ENCODE measurements at places on chromosomes 6 and 20.

DNA sequence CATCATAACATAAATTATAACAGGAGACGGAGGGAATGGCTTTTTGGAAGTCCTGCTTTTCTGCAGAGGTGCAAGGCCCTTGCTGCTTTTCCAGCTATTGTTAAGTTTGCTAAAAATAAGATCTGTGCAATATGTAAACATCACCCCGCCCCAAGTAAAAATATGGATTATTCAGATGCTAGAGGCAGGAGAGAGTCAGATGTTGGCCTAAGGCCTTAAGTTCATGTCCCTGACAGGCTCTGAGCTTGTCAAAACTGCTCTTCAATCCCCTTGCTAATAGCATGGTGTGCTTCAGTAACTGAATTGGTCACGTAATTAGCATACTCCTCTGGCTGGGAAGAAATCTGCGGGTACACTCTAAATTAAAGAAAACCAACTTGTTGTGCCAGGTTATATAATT lies 147.5 kb downstream of the BMP2 start:
- no peak for DNase-seq

DNA sequence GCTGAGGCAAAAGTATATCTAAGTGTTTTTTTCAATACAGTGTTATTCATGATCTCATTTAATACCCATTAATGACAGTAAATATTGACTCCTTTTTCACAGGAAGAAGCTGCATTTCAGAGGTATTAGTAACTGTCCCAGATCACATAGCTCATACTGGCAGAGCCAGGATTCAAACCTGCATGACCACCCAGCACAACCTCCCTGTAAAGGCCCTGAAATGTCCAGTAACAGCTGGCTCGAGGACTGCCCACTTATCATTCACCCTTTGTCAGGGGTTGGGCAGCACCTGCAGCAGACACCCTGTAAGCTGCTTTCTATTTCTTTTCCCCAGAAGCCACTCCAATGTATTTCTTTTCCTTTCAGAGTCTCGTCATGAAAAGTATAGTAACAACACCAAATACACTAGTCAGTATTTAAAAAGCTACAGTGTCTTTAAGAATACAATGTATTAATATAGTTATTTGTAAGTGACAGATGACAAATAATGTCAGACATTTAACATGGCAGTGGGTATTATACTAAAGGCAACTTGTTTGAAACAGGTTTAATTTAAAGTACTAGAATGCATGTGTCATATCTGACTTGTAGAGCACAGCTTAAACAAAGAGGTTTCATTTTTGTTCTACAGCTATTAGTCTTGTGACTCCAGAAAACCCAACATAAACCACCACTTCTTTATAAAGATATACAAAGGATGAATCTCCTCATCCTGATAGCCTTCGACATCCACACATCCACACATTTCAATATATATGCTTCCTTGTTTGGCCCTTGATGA lies 841.6 kb upstream of the GJE1 start:
- DNase-seq = no peak

DNA sequence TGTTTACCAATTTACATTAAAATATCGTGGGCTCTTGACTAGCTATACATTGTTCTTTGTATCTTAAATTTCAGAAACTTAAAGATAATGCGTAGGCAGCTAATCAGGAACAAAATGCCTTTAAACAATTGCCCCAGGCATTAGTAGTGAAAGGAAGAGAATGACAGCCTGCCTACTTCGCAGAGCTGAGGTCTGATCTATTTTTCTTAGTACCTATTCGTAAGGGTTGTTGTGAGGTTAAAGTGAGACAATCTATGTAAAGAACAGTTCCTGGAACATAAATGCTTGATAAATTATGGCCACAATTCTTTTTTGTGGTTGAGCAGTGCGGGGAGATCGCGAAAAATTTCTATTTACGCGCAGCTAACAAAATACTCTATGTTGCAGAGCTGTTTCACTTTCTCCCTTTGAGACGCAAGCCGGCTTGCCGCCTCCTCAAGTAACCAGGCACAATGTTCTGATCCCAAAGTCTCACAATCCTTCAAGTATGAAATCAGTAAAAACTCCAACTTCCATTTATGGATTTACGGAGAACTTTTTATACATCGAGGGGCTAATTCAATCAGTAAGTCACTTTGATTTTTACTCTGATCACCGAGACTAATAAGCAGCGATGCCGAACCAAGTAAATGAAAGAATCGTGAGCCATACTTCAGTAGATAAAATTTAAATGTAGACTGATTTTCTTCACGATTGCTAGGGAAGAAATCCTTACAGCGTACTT lies 878 bp upstream of the PNRC1 start:
- no peak for DNase-seq

DNA sequence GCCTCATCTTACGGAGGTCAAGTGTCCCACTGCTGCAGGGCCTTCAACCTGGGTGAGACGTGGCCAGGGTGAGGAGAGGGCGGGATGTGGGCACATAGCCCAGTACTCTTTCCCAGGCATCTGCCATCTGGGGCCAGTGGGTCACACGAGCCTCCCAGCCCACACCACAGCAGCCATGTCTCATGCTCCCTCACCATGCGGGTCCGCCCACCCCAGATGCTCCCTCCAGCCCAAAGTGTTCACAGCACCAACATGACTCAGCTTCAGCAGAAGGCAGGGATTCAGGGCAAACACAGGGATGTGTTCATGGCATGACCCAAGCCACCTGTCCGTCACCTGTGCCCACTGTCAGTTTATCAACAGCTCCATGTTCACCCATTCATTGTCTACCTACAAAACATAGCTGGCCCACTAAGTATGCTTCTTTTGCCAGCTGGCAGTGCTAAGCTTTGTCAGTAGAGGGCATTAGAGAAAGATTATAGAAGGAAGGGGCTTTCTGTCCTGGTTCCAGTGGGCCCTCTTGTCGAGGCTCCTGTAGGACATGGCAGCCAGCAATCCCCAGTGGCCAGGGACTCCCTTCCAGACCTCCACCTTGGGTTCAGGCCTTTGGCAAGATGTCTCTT lies 109.2 kb downstream of the FOXF2 start:
- DNase-seq = no peak

DNA sequence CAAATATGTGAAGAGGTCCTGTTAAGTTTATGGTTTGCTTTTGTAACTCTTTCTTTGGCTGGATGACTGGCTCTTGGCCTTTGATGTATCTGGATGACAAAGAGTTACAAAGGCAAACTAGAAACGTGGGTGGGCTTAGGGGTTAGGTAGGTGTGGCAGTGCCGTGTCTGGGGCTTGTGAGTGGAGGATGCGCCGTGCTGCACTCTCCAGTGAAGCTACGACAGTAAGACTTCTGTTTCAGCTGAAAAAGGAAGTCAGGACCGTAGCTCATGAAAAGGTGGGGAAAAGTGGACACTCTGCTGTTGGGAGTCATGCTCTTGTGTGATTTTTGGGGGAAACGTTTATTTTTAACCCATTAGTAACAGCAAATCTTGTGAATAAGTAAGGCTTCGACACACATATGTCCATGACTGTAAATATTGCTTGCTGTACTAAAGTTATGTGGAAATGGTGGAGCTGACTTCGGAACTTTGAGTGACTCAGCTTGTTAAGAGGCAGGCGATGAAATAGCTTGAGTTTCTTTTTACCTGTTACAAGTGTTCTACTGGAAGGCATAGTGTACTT lies 45.6 kb downstream of the DUSP22 start:
- no peak for DNase-seq

DNA sequence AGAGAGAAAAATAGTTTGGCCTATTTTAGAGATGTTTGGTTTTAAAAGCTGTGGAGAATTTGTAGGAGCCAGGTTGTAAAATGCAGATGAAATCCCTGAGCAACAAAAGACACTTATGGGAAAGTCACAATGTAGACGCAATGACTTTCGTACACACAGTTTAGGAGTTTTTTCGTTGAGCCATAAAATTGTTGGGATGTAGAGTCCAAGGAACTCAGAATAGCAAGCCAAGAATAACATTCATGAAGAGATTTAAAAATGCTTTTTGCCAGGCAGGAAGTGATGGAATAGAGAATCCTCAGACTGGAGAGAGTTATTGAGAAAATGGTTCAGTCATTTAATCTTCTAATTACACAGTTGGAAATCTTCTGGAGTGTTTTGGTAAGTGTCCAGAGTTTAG lies 11.5 kb upstream of the PROKR2 start:
- no peak for DNase-seq

All from HFF-Myc (cell line).